ENCODE measurements at places on chromosomes 16 and 17.

DNA sequence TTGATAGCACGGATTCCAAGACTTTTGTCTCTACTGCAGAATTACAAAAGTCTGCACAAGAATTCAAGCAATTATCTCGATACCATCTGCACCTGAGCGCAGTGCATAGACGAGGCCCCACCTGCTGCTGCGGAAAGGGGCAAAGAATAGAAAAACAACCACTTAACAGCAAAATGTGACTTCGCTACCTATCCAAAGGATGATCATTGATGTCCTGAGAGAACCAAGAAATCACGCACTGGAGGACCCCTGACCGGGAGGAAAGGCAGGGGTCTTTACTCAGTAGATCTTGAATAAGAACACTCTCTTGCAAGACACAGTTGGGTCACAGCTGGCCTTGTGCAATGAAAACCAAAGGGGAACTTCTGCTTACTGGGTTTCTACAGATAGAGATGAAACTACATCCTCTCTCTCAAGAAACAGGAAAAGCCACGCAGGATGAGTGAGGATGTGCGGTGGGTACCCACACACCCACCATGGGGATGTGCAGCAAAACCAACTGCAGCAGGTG lies 147.4 kb upstream of the RPH3AL start:
- peak; percentile 90 for DNase-seq

DNA sequence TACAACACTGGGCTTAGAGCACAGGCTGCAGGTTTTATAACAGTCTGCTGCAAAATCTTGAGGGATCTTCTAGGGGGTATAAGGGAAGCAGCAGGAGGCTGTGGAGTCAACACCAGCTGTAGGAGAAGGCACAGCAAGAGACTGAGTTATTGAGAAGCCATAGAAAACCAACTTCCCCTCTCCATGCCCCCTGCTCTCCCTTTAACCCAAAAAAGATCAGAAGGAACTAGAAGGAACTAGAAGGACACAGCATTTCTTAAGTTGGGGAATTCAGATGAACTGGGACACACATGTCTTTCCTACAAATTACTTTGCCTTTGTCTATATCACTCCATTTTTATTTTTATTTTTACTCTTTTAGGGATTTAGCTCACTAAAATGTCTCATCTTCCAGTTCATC lies 6.2 kb upstream of the CCL18 start:
- peak; percentile 77 for DNase-seq

GRCh38 chr16:23391381-23392222 lies 61.4 kb downstream of the COG7 start:
- DNase-seq, result no peak

DNA sequence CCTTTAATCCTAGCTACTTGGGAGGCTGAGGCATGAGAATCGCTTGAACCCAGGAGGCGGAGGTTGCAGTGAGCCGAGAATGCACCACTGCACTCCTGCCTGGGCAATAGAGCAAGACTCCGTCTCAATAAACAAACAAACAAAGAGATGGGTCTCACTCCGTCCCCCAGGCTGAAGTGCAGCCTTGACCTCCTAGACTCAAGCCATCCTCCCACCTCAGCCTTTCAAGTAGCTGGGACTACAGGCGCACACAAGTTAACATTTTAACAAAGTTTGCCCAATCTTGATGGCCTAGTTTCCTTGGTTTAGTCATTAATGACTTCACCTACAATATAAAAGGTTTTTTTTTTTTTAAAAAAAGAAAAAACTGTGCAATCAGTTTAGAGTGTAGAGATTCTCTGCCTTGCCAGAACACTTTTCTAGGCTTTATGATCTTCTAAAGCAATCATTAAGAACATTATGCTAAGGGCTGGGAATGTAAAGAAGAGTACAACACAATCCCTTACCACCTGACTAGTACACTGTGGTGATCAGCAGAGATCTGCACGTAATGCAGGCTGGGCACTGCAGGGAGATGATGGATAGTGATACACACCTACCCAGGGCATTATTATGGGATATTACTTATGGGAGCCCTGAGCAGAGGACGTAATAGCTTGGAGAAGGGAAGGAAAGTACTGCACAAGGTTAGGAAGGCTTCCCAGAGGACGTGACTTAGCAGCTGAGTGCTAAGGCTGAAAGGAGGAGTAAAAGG lies 6.9 kb downstream of the GOT2 start:
- no peak for DNase-seq

GRCh38 chr16:23948949-23949411 lies 113.2 kb downstream of the PRKCB start:
- no peak for DNase-seq

DNA sequence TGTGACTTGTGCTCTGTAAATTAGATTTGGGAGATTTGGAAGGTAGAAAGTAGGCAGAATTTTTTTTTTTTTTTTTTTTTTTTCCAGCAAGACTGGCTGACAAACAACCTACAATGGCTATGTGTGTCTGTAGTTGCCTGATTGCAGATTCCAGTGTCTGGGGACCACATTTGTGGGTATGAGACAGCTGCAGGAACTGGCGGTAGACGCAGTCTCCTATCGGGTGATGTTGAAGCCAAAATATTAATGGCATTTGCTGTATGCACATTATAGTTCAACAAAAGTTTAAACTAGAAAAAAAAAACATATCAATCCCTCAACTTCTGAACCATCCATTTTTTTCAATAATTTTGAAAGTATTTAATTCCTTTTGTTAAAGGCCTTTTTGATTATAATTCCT lies 665.2 kb downstream of the TOX3 start:
- no peak for DNase-seq

GRCh38 chr16:88695218-88695617 lies 8.9 kb upstream of the SNAI3 start:
- no peak for DNase-seq

- no peak for DNase-seq
These were observed 23.2 kb downstream of the KRT23 start for GRCh38 chr17:40914075-40914855.

GRCh38 chr17:62098623-62099231 lies 33.6 kb upstream of the MED13 start:
- DNase-seq, result peak; percentile 81

DNA sequence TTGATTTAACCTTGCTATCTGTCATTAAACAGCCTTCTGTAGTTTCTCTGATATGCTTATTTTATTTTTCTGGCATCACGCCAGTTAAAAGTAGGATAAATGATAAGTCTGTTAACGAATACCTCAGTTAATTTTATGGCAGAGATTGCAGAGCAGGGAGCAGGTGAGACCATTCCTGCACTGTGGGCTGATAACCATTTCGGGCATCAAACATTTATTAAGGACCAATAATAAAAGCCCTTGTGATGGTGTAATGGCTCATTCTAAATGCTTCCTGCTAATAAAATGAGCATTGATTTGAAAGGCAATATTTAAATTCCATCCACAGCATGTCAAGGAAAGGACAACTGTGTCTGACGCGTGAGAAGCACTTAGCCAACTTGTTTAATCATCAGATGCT lies 94.1 kb downstream of the ASIC2 start:
- no peak for DNase-seq

DNA sequence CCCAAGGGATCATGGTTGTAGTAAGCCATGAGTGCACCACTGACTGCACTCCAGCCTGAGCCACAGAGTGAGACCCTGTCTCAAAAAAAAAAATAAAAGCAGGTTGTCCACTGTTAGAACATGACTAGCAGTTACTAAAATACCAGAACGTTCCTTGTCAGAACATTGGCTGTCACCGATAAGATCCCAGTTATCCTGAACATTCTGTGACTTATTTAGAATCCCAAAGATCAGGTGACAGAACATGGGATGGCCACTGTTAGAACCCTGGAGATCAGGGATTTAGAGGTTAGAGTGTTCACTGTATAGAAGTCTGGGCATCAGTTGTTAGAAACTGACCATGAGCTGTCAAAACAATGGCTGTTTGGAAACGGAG lies 8.6 kb downstream of the CES4A start:
- DNase-seq, result no peak

DNA sequence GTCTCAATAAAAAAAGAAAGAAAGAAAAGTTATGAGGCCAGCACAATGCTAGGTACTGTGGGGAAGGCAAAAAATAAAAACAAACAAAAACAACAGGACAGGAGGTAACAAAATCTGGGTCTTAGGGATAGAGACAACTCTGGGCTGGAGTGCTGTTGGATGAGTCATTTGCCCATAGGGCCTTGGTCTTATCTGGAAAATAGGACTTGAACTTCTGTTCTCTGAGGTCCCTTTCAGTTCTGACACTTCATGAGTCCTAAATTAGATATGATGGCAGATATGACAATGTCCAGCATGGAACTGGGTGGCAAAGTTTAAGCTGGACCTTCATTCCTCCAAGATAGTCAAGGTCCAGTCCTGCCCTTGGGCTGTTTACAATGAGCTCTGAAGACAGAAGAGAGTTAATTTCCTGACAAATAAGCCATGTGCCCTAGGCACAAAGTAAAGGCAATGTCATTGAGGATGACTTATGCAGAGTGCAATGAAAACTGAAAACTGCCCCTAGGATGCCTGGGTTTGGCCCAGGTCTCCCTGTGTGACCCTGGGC lies 8.9 kb upstream of the HDAC5 start:
- DNase-seq, result no peak

- no peak for DNase-seq
These were observed 75.1 kb downstream of the CYTH1 start for GRCh38 chr17:78707016-78707415.

- DNase-seq, result no peak
These were observed 572.2 kb upstream of the SOX9 start for GRCh38 chr17:71548540-71549190.

DNA sequence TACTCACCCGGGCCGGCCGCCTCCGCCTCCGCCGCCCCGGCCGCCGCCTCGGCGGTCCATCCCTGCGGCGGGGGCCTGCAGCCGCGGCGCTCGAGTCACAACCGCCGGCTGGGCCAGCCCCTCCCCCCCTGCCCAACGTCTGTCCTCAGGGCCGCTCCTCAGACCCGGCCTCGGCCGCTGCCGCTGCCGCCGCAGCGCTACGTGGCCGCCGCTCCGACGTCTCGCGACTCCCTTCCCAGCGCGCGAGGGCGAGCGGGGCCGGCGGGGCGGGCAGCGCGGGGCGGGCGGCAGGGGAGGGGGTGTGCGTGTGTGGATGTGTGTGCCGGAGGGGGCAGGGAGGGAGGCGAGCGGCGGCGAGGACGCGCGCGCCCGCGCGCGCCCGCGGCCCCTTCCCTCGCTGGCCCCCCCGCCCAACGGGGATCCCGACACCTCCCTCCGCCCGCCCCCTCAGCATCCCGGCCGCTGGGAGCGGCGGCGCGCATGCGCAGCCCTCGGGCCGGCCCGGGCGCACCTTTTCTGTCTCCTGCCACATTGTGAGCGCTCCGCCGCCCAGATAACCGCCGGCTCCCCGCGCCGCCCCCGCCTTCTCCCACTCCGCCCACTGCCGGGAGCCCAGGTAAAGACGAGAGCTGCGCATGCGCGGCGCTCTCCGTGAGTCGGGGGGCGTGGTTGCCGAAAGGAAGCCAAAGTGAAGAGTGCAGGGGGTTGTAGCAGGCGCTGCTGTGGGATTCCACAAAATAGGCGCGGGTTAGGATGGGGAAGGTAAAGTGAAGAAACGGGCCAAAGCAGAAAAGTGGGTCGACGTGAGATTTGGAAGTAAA lies at the start of gene ZNF652:
Gene ZNF652 (minus strand): TSS at position 349 of the 821 bp plus-strand sequence. CDS start 44,525 bp downstream, outside the sequence.
- peak; percentile 70 for DNase-seq

GRCh38 chr16:2904922-2905240 lies 6.8 kb upstream of the FLYWCH1 start:
- no peak for DNase-seq

GRCh38 chr16:30665830-30666190 lies 7.6 kb downstream of the FBRS start:
- DNase-seq, result no peak

GRCh38 chr17:51032850-51033249 lies 87.8 kb downstream of the SPAG9 start:
- no peak for DNase-seq

DNA sequence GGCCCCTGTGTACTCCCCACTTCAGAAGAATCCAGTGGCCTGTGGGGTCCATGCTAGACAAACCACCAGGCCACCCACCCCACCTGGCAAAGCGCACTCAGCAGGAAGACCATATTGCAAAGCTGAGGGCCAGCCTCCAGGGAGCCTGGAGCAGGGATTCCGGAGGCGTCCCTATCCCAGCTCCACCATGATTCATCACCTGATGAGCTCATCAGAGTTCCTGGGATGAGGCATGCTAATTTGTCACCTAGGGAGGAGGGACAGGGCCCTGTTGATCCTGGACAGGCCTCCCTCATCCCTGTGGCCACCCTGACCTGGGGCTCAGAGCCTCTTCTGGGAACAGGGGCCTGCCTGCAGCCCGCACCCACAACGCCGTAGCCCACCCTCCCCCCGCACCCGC lies 131.6 kb upstream of the PLCG2 start:
- DNase-seq, result no peak

DNA sequence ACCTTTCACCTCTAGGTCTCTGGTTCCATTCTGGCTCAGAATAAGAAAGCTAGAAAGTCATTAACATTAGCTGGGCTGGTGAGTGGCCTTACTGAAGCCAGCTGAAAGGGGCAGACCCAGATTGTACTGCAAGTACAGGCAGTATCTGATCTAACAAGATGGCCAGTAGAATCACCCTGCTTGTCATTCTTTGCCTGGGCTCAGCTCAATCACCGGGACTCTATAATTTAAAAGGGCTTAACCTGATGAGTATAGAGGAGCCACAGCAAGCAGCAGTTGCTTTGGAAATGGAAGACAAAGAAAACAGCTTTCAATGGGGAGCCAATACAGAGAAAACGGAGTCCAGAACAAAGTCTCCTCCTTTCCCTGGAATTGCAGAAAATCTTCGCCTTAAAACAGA lies 13.6 kb downstream of the CDH8 start:
- DNase-seq, result no peak

- no peak for DNase-seq
These were observed 35.7 kb downstream of the NOS2 start for GRCh38 chr17:27764589-27764988.

- DNase-seq, result no peak
These were observed 105.9 kb downstream of the ZFHX3 start for GRCh38 chr16:72942021-72942420.

GRCh38 chr17:78884148-78884825 lies 18.7 kb downstream of the CEP295NL start:
- DNase-seq, result peak; percentile 20

GRCh38 chr16:5006348-5007193 lies 27.2 kb downstream of the NAGPA start:
- no peak for DNase-seq

DNA sequence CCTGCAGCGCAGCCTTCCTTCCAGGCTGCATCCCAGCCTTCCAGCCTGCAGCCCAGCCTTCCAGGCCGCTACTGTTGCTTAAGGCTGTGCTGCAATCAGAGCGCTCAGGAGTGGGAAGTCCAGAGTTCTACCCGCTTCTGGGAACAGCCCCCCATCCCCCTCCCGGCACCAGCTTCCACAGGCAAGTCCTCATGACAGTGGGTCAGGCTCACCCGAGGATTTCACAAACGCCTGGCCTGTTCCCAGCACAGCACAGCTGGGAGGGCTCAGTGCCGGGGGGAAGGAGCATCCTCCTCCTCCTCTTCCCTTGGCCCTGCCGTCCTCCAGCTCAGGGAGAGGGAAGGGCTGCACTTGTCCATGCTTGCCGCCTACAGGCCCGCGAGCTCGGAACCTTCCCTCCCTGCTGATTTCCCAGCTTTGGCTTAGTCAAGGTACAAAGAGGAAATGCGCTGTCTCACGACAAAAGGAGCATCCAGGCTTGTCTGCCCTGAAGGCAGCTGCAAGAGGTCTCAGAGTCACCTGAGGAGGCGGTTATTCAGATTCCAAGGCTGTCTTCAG lies 8.3 kb downstream of the SOCS3 start:
- peak; percentile 93 for DNase-seq

GRCh38 chr16:87822108-87822970 lies 47.0 kb downstream of the SLC7A5 start:
- no peak for DNase-seq

GRCh38 chr17:82892899-82893565 lies 53.2 kb upstream of the ZNF750 start:
- DNase-seq, result no peak

GRCh38 chr17:66950325-66950724 lies 14.2 kb upstream of the CACNG4 start:
- no peak for DNase-seq

Measured in inflammatory macrophage treated with lipopolysaccharide for 4 hours (primary cell).